Transverse colon (tissue), 4 donors: ENCODE measurements at places on chromosomes 2 and 18. TPM values are rescaled to one million over a fixed set of nuclear protein-coding genes. Genes with fewer than 3 reads are reported as not detected.

DNA sequence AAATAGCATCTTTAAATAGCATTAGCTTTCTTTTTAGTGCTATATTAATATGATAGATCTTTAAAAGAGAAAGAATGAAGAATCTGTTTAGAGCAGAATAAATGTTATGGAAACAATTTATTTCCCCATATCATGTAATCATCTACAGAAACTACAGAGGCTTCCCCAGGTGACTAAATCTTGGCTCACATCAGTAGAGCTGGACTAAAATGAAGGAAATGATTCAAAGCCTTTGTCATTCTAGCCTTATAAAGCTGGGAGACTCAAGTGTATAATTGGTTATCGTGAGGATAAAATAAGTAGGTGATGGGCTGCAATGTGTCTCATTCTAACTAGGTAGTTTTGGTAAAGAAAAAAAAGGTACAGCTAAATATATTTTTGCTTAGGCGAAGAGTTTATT lies 83.2 kb upstream of the UNC80 start:
- no peak for DNase-seq

DNA sequence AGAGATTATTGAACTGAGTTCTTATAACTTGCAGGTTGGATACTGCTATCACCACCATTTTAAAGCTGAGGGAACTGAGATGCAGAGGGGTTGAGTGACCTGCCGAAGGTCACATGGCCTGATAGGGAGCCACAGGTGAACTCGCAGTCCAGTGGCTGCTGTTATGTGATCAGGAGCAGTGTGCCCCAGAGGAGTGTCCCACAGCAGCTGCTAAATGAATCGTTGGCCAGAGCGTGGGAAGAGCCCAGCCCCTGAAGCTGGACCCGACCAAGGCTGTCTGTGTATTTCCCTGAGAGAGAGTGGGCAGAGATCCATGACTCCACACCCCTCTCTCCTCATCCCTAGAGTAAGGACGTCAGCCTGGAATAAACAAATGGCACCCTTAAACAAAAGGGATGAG lies 26.7 kb upstream of the PRLH start:
- no peak for DNase-seq

DNA sequence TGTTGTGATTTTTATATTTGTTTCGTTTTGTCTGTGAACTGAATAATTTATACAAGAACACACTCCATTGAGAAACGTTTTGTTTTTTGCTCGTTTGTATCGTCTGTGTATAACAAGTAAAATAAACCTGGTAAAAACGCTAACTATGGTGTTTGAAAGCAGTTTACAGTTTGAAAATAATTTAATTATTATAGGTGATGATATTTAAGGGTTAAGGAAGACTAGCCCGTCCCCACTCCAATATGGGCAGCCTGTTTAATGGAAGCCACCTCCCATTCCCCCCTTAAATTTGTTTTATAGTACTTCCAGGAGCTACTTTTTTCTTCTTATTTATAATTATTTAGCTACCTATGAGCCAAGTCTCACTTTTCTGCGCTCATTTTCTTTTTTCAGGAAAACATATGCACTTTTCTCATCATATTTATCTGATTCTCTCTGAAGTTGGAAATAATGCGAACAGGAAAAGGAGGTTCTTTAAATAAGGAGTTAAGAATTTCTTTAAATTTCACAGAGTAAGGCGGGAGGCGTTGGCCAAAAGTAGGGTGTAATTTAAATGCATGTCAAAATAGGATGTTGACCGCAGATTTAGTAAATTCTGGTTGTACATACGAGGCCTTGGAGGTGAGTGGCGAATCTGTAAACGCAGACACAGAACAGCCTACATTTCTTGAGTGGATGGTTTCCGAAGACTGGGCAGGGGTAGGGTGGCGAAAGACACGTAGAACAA lies 9.8 kb downstream of the TBR1 start:
- no peak for DNase-seq

DNA sequence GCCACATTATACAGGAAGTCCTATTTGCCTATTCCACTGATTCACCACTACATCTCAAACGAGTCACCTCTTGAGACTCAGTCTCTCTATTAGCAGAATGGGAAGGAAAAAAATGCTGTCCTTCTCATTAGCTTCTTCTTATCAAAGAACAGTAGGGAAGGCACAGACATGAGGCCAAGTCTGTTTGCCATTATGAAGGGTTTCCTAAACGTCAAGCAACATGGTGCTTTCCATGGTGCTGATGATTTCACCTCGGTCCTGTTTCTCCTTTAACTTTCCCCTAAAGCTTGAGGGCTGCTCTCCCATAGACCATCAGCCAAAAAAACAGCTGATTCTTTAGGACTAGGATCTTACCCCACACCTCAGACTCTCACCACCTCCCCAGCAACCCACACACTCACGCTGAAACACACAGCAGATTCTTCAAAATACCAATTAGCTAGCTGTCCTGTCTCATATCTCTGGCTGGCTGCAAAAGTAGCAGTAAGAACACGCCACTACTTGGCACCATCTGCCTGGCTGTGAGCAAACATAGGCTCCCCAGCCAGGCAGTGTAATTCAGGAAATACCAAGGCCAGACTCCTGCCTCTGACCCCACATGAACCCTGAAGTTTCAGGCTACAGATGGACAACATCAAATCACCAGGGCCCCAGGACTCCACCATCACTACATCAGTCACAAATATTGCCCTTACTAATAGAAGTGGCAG lies 30.5 kb downstream of the GALNT14 start:
- no peak for DNase-seq

DNA sequence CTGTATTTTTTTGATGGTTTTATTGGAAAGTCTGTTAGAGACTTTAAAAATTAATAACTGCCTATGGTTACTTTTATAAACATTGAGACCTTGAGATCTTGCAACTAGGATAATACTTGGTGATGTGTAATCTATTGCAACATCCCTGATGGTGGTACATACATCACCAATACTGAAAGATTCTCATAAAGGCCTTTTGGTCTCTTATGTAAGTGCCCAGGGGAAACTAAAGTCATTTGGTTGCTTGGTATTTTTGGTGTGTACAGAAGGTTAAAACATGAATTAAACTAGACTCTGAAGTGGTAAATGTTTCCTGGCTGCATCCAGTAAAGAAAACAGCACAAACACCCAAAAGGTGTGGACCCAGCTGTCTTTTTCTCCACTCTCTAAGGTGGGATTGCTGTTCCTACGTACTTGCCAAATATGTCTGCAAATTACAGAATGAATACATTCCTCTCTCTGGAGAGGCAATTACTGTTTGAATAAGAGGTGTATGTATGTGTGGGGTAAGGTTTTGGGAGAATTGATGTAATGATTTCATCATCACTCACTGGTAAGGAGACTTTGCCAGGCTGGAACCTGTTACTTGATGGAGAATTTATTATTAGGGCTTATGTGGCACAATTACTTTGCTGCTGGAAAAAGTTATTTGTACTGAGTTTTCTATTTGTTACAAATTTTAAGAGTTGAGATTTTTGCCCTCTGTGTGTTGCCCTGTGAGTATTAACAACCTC lies 3.6 kb downstream of the B3GNT2 start:
- DNase-seq = no peak

DNA sequence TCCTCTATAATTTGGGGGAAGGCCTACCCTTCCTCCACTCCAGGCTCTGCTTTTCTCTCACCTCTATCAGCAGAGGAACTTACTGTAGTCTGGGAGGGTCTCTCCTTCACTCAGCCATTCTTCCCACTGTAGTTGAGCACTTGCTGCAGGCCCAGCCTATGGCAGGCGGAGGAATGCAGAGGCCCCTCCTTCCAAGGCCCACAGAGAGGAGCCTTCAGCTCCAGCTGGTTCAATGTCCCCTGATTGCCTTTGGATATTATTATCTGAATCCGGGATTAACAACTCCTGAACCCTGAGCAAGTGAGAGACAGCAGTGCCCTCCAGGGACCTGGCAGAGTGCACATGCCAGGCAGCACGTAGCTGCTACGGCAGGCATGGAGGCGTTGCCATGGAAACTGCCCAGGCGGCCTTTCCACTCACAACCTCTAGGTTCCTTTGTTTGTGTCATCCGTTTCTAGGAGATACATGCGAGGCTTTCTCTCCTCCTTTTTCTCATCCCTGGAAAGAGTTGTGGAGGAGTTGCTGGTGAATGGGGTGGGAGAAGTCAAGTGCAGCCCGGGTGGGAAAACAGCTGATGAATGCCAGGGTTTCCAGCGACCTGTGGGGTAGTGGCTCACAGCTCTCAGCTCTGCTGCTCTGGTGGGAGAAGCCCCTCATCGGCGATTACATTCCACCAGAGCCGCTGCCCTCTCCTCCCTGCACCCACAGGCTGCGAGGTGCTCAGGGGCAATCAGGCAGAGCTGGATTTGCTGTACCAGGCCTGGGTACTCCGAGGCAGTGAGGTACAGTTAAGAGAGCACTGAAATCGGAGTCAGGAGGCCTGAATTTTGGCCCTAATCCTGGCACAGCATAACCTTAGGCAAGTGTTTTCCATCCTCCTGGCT lies 55.3 kb upstream of the HK2 start:
- DNase-seq = no peak

DNA sequence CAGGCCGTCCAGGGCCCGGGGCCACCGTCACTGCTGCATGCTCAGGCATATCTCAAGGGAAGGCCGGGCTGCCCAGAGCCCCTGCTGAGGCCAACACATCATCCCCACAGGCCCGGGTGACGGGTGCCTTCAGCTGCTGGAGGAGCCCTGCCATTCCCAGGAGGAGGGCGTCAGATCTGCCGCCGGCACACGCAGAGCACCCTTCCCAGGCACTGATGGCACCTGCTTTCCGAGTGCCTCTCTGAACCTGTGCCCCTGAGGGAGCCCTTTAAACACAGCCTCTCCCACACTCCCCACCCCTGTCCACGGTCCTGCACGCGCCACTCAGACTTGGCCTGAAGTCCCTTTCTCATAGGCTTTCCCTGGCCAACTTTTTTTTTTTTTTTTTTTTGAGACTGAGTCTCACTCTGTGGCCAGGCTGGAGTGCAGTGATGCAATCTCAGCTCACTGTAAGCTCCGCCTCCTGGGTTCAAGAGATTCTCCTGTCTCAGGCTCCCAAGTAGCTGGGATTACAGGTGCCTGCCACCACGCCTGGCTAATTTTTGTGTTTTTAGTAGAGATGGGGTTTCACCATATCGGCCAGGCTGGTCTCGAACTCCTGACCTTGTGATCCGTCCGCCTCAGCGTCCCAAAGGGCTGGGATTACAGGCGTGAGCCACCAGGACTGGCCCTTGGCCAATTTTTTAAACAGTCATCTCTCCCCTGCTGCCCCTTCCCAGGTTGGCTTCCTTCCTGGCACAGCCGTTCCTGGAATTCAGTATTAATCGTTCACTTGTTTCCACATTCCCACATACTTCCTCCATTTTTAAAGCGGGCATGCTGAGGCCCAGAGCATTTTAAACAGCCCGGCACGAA lies 211.7 kb downstream of the NDUFA10 start:
- DNase-seq = no peak

DNA sequence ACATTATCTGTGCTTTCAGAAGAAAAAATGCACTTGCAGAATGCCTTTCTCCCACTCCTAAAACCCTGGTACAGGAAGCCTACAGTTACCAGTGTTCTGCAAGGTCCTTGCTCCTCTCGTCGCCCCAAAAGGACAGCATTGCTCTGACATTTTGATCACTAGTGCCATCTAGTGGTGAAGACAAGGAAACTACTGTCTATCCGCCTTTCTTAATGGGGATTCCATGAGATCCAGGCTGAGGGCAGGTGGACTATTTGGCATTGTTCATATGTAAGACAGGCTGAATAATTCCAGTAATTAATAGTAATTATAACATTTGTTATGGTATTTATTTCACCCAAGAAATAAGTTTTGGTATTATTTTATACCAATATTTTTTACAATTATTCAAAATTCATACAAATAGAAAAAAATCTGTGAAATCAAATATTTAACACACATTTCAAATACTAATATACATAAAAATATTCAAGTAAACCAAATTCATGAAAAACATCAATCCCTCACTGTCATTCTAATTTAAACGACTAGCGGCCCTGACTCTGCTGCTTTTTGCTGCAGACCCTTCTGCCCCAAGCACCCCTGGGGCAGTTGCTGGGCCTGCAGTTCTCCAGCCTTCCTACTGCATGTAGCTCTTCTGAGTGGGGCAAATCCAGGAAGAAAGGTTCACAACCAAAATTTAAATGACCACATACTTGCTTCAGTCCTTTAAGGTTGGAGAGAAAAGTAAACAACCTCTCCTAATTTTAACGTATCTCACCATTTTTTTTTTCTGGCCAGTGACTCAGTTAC lies 19.0 kb downstream of the TPGS2 start:
- peak; percentile 14 for DNase-seq

RAPGEF4 gene
- total RNA-seq = 1.4 TPM

DNA sequence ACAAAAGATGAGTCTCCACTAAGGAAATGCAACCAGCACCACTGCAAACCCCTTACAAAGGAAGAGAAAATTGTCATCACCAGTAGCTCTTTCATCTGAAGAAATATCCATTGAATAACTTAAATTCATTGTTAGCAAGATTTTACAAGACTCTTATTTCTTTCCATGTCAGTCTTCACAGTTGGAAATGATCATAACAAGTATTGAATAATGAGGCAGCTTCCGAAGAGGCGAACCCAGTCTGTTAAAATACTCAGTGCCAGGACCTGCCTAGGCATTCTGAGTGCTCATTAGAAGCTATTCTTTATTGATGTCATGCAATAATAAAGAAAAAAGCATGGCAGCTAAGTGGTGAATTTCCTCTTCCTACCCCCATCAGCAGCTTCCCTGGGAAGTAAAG lies 33.5 kb downstream of the NOSTRIN start:
- DNase-seq = no peak
